ENCODE measurements at places on chromosomes 11 and 22.

- no peak for DNase-seq
Measured at GRCh38 chr11:32309530-32310213, 125.7 kb downstream of the WT1 start.

- DNase-seq = no peak
Measured at GRCh38 chr22:23315341-23315917, 135.1 kb downstream of the BCR start.

- DNase-seq = no peak
Measured at GRCh38 chr22:37162221-37163095, 12.7 kb upstream of the IL2RB start.

- DNase-seq = no peak
Measured at GRCh38 chr22:26547426-26547825, 35.2 kb upstream of the TFIP11 start.

DNA sequence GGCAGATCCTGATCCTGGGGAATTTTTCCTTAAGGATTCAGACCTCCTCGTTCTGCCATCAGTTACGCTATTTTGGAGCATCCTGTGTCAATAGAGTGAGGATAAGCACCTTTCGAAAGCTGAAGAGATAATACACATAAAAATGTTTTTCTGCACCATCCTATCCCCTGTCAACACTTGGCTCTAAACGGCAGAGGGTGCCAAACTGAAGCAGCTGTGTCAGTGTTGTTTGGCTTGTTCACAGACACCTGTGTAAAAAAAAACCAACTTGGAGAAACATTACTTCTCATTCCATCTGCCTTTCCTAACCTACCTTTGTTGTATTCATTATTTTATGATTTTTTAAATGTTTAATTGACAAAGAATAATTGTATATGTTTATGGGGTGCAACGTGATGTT lies 417.0 kb upstream of the DDI1 start:
- DNase-seq = no peak

DNA sequence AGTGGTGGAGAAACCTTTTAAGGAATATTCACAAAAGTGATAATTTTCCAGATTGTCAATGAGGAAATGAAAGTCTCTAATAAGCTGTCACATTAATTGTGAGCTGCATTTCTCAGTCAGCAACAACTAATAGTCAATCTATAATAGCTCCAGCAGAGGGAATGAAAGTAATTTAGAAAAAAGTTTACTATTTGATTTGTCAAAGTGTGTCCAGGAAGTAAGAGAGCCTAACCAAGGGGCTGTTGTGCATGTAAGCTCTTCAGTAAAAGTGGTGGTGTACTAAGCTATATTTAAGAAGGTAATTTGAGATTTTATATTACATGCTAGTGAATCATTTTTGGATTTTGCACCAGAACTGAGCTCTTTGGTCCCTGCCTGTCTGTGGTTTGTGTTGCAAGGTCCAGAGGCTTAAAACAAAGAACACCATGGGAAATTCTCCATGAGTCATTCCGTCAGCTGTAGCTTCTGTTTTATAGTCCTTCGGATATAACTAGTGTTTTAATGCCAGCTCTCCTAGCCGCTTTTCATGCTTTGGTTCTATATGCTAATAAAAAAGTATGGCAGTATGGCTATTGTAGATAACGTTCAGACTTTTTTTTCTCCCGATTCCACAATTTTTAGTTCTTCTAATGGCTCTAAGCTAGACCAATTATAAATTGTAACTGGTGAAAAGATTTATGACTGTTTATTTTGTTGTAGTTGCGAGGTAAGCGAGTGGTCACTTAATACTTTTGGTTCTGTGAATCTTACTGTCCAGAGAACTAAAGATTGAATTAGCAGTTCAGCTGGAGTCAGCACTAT lies 64.6 kb downstream of the ARHGEF12 start:
- no peak for DNase-seq

DNA sequence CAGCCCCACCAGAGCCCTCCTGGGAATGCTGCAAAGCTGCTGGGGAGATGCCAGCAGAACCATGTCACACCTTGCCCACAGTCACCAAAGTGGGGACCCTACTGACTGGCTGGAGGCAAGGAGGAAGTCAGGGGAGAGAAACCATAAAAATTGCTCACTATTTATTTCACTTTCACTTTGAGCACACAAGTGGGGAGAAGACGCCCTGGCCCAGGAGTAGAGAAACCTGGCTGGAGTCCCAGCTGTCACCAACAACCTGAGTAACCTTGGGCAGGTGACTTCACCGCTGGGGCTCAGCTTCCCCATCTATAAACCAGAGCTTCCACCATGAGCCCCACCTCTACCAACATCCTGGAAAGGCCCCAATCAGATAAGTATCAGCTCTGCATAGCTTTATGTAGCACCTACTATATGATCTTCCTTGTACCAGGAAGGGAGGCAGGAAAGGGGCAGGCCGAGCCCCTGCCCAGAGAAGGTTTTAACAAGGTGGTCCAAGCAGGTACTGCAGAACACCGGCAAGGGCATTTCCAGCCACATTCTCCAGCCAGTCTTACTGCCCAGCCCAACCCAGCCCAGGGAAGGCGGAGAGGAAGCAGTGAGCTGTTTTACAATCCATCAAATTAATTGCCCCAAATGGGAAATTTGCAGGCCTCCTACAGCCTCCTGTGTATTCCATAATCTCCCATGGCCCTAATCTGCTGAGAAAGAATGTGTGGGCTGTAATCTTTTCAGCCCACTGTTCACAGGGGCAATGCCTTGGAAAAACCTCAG lies 27.6 kb downstream of the PLEKHA7 start:
- DNase-seq = peak; percentile 73

GRCh38 chr11:70240337-70240736 lies 30.2 kb upstream of the PPFIA1 start:
- DNase-seq = no peak

DNA sequence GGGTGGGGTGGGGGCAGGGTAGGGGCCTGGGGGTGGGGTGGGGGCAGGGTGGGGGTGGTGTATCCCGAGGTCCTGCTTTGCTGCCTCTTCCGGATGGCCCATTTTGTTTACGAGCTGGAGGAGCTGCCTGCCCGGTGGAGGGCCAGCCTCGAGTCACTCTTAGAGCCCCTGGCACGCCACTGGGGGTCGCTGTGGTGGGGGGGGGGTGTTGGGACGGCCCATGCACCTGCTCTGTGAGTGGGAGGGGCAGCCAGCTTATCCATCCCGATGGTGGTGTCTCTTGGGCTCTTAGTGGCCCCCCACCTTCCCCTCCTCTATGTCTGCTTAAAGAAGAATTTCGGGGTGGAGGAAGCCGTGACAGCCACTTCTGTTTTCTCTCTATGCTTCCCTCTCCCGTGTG lies 24.6 kb downstream of the MRGPRD start:
- no peak for DNase-seq

DNA sequence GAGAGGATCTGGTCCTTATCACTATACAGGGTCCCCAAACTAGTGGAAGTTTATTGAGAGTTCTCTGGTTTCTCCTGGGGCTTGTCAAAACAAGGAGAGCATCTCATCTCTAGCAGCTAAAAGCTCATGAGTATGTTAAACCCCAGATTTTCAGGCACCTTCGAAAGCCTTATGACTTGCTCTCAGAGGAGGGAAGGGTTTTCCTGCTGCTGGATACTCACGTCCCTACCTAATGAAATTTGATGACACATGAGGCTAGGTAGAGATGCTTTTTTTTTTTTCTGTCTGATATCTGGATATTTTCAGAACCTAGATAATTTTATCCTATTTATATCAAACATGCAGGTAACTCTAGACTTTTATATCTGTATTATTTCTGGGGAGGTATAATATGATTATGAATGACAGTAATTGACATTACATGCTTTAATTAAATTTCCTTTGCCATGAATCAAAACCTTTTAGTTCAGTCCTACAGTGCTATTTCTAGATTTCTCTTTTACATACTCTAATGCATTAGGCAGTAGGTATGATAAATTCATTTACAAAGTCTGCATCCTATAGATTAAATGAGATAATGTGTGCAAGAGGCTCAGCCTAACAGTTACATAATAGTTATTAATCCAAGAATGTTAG lies 73.9 kb downstream of the PARVA start:
- no peak for DNase-seq

- DNase-seq = no peak
Measured at GRCh38 chr11:48170241-48171233, 46.1 kb upstream of the OR4B1 start.

- no peak for DNase-seq
Measured at GRCh38 chr11:111510311-111510710, 1.9 kb downstream of the BTG4 start.

- DNase-seq = no peak
Measured at GRCh38 chr22:22817468-22818201, 70.0 kb upstream of the IGLL5 start.

- DNase-seq = no peak
Measured at GRCh38 chr11:114925591-114925990, 247.3 kb downstream of the NXPE2 start.

DNA sequence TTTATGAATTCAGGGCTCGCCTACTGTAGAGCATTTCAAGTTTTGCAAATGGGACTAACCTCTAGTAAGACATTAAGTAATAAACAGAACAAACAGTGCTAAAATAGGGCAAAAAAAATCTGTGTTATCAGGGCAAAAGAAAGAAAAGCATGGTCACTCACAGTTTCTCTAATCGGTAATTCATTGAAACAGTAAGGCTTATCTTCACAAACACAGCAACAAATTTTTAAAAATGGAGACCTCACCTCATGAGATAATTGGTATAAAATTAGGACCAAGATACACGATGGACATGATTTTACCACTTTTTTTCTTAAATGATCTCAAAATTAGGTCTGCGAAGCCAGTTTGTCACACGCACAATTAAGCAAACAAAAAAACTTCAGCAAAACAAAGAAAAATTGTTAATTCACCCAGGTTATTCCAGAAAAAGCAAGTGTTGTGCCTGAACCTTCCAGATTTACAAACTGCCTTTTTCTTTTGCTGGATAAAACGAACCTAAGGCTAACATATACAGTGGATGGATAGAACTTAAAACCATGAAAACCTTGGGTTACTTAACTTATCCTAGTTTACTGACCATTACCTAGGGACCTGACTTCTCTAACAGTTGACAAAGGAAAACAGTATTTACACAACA lies 1.4 kb downstream of the TMEM123 start:
- DNase-seq = no peak

- DNase-seq = no peak
Measured at GRCh38 chr11:12110714-12111548, 541 bp downstream of the MICAL2 start.

DNA sequence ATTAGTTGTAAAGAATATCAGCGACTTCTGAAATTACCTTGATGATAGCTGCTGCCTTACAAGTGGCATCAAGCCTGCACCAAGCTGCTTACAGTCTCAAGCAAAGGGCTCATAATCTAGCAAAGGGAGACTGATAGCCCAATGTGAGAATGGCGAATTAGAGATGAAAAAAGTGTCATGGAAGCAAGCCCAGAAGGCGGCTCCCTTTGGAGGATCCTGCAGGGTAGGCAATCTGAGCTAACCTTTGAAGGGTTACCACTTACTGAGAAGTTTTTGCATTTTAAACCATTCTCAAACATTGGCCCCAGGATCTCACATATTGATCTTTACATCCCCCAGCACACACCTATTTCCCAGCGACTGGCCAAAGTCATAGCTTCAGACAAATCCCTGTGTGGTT lies 18.5 kb downstream of the GAB2 start:
- DNase-seq = no peak

GRCh38 chr11:97687111-97687510 lies 1297.3 kb downstream of the JRKL start:
- no peak for DNase-seq

GRCh38 chr11:96761451-96761850 lies 371.6 kb downstream of the JRKL start:
- no peak for DNase-seq

DNA sequence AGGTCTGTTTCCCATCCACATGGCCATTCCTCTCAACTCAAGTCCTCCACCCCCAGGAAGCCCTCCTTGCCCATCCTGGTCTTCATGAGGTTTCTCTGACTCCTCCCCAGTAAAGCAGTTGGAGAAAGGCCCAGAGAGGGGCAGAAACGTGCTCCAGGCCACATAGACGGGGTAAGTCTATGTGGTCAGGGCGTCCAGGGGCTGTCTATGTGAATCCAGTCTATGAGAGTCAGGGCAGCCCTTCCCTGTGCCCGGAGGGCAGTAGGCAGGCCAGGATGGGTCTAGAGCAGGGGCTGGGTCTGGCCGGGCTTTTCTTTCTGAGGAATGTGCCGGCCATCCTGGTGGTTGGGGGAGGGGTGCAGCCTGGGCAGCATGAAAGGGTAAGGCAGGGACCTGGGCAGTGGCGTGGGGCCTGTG lies 11.7 kb downstream of the GUCD1 start:
- no peak for DNase-seq

- no peak for DNase-seq
Measured at GRCh38 chr11:117479372-117479771, 151.7 kb downstream of the CEP164 start.

- no peak for DNase-seq
Measured at GRCh38 chr22:25795478-25795877, 53.5 kb downstream of the MYO18B start.

DNA sequence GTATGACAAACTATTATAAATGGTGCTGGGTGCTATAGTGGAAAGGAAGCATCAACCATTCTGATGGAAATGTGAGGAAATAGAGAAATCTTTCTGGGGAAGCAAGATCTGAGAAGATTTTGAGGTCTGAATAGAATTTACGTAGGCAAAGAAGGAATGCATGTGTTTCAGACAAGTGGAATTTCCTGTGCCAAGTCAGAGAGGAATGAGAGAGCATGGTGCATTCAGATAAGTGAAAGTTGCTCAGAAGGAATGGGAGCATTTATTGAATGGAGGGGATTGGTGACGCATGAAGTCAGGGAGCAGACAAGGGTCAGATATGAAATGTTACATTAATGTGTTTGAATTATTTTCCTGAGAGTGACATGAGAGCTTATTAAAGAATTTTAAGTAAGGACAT lies 725.5 kb downstream of the METTL15 start:
- DNase-seq = no peak

DNA sequence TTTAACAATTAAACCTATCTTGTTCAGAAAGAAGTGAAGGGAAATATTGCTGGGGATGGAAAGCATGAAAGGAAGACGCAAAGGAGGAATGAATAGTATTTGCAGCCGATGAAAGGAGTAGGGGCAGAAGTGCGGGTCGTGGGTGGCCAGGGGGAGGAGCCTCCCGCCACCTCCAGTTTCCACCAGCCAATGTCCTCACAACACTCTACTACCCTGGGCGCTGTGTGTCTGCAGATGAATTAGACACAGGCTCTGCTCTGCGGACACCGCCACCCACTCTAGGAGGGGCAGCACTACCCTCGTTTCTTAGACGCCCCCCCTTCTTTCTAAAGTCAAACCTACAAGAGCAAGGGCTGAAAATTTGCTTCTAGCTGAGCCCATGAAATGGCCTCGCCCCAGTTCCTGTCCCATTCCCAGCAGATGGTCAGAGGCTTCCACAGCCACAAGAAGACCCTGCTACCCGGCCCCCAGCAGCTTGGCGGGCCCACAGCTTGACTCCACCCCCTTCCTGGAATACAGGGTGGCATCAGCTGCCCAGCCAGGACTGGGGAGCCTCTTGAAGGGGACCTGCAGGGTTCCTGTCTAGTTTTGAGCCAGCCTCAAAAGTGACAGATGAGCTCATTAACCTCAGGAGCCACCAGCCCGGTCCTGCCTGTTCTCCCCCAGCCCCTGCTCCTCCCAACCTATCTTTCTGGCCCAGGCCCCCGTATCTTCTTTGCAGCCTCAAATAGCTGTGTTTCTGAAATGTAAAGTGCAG lies 268.1 kb downstream of the BUD13 start:
- no peak for DNase-seq

All from NCI-H2107 (cell line).